Glutamatergic neuron (in vitro differentiated cells): ENCODE measurements at places on chromosomes 2 and 18.
A peak's percentile ranks its signal among the peaks of the same experiment; 100 is the strongest.

DNA sequence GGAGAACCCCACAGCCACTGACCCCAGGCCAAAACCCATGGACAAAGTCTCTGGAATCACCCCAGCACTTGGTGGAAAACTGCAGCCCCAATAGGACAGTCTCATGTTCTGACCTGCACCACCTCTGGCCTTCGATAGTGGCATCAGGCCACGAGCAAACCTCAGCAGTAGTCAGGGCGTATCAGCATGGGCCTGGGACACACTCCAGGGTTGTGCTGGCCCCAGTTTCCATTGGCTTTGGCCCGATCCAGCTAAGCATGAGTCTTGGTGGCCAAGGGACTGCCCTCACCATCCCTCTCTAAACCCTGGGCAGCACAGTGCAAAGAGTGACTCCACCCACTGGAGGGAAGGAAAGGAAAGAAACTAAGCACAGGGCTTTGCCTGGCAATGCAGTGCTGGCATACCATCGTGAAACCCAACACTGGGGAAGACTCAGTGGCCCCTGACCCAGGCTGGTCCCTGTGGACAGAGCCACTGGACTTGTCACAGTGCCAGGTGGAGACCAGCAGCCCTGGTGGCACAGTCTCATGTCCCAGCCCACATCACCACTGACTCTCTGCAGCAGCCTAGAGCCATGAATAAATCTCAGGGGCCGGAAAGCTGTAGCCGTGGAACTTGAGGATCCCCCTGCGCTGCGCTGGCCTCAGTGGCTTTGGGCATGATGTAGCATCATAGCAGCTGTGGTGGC, 46.3 kb downstream of the ZNF519 start:
- DNase-seq, result peak; percentile 14
- H3K4me3 ChIP-seq, result no peak overlapping the region
- no peaks in the 10 kb centered on the region for H3K4me1 ChIP-seq
- no peaks in the 10 kb centered on the region for H3K36me3 ChIP-seq
- peaks cover 4% of the 10 kb centered on the region for H3K27me3 ChIP-seq
- H3K27ac ChIP-seq, result no peak overlapping the region

DNA sequence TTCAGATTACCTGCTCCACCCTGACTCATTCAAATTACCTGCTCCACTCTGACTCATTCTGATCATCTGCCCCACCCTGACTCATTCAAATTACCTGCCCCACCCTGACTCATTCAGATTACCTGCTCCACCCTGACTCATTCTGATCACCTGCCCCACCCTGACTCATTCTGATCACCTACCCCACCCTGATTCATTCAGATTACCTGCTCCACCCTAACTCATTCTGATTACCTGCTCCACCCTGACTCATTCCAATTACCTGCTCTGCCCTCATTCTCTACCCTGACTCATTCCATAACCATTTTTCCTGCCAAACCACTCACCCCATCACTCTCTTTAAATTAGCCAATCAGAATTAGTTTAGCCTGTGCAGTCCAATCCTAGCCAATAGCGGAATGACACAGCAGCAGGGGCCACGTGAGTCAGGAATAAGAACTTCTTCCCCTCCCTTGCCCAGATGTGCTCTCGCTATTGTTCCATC, 26.2 kb downstream of the CFAP53 start:
- H3K27me3 ChIP-seq, result peaks cover 2% of the 10 kb centered on the region
- no peak overlapping the region for H3K27ac ChIP-seq
- H3K36me3 ChIP-seq, result peaks cover 29% of the 10 kb centered on the region
- no peak overlapping the region for H3K4me3 ChIP-seq

- peak overlapping the region; percentile 96 for H3K4me3 ChIP-seq
- DNase-seq, result no peak
Measured at GRCh38 chr2:51031021-51031780, 731 bp downstream of the NRXN1 start.

DNA sequence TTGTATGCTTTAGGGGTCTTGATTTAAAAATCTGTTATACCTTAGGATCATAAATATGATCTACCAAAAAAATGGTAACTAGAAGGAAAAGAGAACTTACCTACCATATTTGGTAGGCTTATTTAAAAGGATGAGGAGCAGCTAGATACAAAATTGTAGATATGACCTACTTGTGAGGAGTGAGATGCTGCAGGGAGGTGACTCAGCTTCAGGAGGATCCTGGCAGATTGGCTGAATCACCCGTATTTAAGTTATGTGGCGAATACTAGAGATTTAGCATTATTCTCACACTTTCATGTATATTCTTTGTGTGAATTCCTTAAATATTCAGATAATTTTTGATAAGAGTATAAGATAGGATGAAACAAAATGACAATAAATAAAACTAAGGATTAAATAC, 657.3 kb upstream of the LINC00305 start:
- no peak overlapping the region for H3K4me3 ChIP-seq
- H3K27me3 ChIP-seq, result peaks cover 2% of the 10 kb centered on the region
- peaks cover 4% of the 10 kb centered on the region for H3K4me1 ChIP-seq
- H3K27ac ChIP-seq, result no peak overlapping the region
